ENCODE measurements at places on chromosomes 16 and 17.

DNA sequence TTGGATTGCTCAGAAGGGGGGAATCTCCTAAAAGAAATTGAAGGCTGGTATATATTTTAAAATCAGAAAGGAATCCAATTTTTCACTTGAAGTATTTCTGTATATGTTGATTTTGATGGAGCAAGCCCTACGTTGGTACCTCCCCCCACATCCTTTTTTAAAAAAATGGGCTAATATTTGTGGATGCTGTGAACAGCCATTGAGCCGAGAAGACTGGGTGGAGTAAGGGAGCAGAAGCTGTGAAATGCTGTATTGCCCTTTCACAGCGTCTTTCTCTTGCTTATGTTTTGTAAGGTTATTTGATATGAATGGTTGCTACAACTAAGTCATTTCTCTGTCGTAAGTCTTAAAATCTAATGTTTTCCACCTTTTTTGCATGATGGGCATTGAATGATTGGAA lies 2.3 kb downstream of the PAFAH1B1 start:
- no peak for DNase-seq

GRCh38 chr16:1775006-1775845 lies 2.3 kb upstream of the MRPS34 start:
- DNase-seq: no peak

GRCh38 chr17:42507671-42508070 lies 28.4 kb upstream of the NAGLU start:
- no peak for DNase-seq

- DNase-seq: no peak
Observed at GRCh38 chr17:45048795-45049563, 2.5 kb downstream of the DCAKD start.

DNA sequence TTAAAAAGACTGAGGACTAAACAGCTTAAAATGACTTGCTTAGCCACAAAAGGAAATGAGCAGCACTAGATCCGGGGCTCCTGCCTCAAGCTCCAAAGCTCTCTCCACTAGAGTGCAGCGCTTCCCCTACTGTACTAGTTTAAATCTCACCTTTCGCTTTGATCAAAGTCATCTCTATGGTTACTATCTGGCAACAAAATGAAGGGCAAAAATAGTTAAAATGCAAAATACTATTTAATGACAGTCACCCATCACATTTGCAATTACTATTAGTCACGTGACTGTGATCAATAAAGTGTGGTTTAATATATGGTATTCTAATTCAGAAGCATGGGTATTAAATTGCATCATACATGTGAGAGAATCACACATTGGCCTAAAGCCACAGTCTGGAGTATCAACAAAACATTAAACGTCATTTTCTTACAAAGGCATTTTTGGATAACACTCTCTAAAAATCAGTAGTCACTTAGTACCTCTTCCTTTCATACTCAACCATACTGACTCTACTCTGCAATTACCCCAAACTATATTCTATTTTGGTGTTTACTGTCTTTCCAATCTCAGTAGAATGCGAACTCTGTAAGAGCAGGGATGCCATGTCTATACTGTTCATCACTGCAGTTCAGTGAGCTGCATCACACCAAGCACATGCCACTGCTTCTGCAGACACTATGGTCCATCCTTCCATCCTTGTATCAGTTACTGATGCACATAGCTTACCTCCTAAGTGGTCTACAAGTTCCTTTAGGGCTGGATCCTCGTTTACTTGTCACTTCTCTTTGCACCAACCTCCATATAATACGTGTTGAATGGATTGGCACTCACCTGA lies 6.2 kb downstream of the PSMD12 start:
- no peak for DNase-seq

GRCh38 chr17:66459811-66460270 lies 157.4 kb downstream of the PRKCA start:
- DNase-seq: peak; percentile 94

DNA sequence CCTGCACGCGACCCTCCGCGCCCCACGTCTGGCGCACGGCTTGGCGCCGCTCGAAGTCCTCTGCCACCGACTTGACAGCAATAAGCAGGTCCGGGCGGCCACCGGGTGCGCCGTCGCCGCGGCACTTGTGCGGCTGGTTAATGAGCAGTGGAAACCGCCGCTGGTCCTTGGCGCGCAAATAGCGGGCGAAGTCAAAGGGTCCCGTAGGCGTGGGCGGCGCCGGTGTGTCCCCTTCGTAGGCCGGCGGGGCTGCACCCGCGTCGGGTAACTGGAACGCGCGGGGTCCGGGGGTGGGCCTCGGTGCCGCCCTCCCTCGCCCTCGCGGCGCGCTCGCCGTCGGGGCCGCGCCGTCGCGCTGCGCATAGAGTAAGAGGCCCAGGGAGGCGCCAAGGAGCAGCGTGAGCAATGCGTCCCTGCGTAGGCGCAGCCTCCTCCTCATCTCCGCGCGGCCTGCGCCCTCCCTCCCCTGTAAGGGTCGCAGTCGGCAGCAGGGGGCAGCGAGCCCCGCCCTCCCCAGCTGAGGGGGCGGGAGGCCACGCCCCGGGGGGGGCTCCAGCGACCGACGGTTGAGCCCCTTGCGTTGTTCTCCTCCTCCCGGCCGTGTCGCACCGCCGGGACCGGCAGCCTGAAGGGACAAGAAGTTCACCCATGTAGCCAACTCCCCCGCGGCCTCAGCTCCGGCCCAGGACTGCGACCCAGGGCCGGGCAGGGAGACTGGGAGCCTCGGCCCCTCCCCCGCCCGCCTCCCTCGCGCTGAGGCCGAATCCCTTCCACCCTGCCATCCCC lies 558 bp downstream of the B3GNT9 start:
- DNase-seq: peak; percentile 56

DNA sequence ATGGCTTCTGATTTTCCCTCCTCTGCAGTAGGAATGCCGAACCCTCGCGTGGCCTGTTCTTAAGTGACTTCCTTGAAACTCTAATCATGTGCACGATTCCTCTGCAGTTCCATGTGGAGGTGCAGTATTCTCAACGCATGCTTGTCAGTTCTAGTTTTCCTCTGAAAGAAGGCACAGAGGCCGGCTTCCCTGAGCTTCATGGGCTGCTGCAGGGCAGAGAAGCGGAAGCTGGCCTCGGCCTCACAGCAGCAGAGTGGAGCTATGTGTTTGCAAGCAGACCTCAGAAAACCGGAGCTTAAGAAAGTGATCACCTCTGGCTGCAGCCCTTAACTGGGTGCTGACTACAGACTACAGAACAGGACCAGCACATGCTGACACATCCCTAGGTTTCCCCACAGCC lies 500.7 kb downstream of the GRIN2A start:
- DNase-seq: no peak

GRCh38 chr17:13981881-13982280 lies 87.4 kb upstream of the COX10 start:
- peak; percentile 34 for DNase-seq

DNA sequence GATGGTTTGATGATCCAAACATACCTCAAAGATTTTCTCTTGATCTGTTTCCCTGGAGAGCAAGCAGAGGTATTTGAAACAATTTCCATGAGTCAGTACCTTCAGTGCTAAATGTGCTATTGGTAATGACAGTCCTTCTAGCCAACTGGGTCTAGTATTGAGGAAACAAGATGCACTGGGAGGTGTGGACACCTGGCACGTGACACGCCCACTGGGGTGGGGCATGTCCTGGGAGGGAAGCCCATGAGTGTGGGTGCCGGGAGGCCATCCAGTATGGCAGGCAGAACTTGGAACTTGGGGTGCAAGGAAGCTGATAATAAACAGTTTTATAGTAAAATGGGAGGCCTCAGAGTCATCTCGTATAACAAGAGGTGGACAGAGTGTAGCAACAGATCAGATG lies 17.9 kb upstream of the AKAP1 start:
- DNase-seq: no peak

- no peak for DNase-seq
Observed at GRCh38 chr17:44012391-44012790, 2.4 kb downstream of the TMEM101 start.

DNA sequence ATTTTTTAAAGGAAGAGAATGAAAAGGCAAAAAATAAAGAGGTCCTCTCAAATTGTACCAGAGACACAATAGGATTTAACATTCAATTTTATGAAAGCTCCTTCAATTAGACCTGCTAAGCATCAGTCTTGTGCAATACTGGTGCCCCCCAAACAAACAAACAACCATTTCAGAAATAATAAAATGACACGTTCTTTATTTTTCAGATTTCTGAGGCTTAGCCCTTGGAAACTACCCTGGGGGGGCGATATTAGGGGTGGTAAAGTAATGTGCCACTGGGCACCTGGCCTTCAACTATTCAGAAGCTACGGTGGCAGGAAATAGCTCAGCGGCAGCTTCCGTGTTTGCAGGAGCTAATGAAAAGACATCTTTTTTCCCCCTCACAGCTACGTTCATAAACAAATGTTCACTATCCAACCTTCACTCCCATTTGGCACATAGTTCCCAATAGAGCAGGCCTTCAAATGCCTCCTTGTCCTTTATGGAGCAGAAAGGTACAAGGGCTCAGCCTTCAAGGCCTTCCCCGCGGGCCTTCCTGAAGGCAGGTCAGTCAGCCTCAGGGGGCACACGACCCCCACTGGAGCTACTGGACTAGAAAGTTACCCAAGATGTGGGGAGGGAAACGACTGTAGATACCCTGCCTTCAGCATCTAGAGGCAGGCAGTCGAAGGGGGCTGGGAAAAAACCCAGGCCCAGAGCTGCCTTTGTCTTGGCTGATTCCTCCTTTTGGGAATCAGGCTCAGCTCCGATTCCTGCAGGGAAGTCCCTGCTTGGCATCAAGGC lies 44.1 kb downstream of the TBX4 start:
- DNase-seq: no peak

DNA sequence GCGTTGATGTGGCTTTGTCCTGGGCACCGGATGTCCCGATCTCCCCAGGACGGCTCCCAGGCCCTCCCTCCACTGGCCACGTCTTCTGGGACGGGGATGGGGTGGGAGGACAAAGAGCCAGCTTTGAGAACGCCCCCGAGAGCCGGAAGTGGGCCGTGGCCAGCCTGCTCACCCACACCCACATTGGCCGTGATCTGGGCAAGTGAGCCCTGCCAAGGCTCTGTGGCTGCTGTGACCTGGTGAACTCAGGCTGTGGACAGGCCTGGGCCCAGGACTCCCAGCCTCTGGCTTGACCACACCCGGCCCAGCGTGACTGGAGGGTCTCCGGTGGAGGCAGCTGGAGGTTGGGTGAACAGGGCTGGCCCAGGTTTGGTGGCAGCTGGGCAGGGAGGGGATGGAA lies 3.3 kb downstream of the CDH15 start:
- DNase-seq: no peak

DNA sequence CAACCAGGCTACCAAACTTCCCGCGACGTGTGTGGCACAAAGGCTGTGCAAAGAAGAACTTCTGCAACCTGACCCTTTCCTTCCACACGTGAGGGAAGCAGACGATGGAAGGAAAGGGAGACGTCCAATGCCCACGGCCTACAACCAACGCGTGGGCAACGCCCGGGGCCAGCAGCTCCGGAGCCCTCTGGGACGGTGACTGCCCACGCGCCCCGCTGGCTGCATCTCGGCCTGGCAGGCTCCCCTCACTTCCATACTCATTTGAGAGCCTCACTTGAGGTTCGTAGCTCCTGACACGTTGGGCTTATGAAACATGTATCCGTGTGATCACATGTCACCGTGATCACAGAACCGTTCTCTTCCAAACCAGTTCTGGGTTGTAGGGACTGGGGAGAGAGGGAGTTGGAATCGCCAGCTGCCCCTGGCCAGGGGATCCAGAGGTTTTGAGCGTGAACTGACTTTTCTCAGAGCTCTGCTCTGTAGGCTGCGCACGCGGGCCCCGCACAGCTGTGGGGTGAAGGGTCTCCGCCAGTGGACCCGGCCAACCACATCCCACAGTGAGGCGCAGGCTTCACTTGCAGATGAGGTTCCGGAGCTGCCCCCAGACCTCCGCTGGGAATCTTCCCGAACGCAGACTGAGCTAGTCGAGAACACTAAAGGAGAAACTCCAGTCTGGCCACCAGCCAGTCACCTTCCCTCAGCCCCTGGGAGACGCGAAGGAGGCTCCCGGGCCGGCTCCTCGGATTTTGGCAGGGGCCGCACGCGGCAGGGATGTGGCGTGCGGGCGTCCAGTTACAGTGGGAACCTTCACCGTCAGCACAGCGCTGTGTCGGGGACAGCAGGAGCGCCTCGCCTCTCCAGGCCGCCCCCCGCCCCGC lies 1.0 kb downstream of the LMF1 start:
- DNase-seq: peak; percentile 35

DNA sequence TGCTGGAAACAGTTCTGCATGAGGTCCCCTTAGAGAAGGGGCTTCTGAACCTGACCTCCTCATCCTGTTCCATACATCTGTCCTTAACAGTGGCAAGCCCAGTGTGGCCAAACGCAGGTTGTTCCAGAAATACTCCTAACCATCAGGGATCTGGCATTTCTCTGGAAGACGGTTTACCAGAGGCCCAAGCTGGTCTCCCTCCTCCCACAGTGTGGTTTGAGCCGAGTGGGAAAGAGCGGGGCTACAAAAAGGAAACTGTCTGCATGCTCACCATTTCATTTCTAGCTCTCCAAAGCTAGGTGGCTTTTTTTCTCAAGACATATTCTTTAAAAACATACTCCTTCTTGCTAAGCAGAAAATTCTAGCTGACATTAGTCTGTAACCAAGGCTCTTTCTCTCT lies 6.0 kb downstream of the MXRA7 start:
- no peak for DNase-seq

DNA sequence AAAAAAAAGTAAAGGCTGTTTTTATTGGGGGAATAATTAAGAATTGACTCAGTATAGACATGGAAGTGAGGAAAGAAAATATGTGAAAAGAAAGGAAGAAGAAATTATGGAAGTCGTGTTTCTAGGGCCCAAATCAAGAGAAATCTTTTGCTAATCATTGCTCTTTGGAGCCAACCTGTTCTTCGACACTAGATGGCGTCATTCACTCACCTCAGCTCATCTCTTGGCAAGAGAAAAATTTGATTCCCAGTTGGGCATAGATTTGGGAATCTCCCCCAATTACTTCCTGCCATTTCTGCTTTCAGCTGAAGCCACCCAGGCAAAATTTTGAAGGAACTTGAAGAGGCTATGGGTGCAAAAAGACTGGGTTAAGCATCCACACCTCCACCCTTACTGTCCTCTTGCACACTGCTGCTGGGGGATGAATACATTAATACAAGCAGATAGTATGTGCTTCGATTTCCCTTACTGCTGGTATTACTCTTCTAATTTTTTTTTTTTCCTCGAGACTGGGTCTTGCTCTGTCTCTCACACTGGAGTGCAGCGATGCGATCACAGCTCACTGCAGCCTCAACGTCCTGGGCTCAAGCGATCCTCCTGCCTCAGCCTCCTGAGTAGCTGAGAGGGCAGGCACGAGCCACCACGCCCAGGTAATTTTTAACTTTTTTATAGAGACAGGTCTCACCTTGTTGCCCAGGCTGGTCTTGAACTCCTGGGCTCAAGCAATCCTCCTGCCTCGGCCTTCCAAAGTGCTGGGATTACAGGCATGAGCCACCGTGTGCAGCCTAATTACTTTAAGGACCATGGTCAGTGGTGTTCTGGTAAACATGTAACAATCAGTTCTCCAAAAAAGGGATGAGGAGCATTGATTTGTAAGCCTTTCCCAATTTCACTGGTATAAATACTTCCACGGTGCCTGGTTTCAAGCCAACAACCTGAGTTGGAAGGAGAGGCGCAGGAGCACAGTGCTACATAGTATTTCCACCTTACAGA lies 13.5 kb downstream of the PSMD7 start:
- peak; percentile 55 for DNase-seq

- DNase-seq: no peak
Observed at GRCh38 chr17:81635431-81635830, 1.5 kb downstream of the NPLOC4 start.

GRCh38 chr16:84608282-84608681 lies 9.6 kb downstream of the COTL1 start:
- DNase-seq: no peak

GRCh38 chr16:53545433-53545832 lies 42.4 kb upstream of the AKTIP start:
- DNase-seq: no peak
